ENCODE measurements at places on chromosomes 4 and X. TPM values are rescaled to one million over a fixed set of nuclear protein-coding genes. Genes with fewer than 3 reads are reported as not detected.

The ZFX gene
- 44.4 TPM for total RNA-seq

- DNase-seq: no peak
Measured at GRCh38 chr4:997375-998071, 4.3 kb upstream of the SLC26A1 start.

The MAGEC2 gene
- not detected for total RNA-seq

- DNase-seq: no peak
Measured at GRCh38 chr4:91076147-91076546, 949.0 kb downstream of the CCSER1 start.

- no peak for DNase-seq
Measured at GRCh38 chr4:105808750-105809041, 86.6 kb upstream of the NPNT start.
